Activated CD4-positive, alpha-beta T cell treated with anti-CD3 and anti-CD28 coated beads, Interleukin-2, amount 50 U/mL, for 16 hours (primary cell): ENCODE measurements at places on chromosomes 13 and 19.

GRCh38 chr19:48480558-48481500, 11.7 kb downstream of the CYTH2 start:
- DNase-seq, result peak; percentile 61

DNA sequence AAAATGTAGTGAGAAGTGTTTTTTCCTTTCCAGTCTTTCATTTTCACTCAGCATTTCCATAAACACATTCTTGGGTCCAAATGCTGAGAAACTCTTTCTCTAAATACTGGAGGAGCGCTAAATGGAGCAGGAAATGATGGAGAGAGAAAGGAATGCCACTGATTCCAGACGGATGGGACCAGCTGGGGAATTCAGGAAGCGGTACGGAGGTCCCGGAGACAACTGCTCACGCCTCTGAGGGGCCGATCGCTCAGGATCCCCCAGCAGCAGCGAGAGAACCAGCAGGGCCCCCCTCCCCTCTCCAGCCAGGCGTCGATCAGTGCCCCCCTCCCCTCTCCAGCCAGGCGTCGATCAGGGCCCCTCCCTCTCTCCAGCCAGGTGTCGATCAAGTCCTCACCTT, 13.2 kb downstream of the RASA3 start:
- no peak for DNase-seq

GRCh38 chr19:56113074-56113632, 7.9 kb downstream of the ZNF787 start:
- no peak for DNase-seq

DNA sequence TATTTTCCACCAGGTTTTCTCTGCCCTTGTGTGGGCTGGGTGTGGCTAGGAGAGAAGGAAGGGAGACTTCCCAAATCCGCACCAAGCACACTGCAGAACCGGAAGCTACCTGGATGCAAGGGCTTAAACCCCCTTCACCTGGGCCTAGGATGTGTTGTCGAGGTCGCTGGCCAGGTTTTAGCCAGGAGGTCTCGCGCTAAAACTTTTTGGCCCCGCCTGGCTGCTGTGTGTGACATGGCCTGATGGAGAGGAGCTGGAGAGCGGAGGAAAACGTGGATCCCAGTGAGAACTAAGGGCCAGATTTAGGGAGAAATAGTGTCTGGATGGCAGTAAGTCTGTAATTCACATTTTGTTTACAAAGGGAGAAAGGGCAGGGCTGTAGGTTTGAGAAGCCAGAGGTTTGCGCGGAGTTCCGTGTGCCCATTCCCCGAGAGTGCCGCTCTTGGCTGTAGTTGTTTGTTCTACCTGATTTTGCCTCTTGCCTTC, 3.1 kb upstream of the TSHZ3 start:
- DNase-seq, result no peak

- no peak for DNase-seq
Measured at GRCh38 chr19:35363711-35364425, 5.6 kb downstream of the FFAR3 start.

GRCh38 chr13:37175996-37176395, 70.5 kb upstream of the CSNK1A1L start:
- DNase-seq, result no peak

- peak; percentile 98 for DNase-seq
Measured at GRCh38 chr19:49590071-49590970, 661 bp upstream of the PRR12 start.

- no peak for DNase-seq
Measured at GRCh38 chr13:42533336-42533591, 40.7 kb upstream of the TNFSF11 start.
